ENCODE measurements at places on chromosomes 16 and 17.
A peak's percentile ranks its signal among the peaks of the same experiment; 100 is the strongest.

GRCh38 chr17:50279181-50279526 is 4.9 kb downstream of the TMEM92 start:
- DNase-seq: no peak

- peak; percentile 73 for DNase-seq
Observed at GRCh38 chr16:46743232-46743719, 4.9 kb downstream of the MYLK3 start.

DNA sequence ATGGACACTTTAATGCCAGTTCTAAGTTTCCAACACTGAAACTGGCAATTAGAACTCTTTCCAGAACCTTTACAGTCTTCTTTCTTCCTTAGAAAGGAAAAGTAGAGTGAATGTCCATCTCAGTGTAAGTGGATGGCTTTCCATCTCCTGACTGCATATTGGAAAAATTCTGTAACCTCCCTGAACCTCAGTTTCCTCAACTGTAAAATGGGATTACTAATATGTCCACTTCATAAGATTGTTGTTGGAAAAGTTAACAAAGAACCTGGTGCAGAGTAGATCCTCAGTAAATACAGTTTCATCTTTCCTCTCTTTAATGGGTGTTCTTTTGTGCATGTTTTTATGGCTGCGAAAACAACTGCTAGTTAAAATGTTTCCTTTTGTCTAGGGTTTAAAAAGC is 2.6 kb downstream of the TMEM98 start:
- DNase-seq: no peak

DNA sequence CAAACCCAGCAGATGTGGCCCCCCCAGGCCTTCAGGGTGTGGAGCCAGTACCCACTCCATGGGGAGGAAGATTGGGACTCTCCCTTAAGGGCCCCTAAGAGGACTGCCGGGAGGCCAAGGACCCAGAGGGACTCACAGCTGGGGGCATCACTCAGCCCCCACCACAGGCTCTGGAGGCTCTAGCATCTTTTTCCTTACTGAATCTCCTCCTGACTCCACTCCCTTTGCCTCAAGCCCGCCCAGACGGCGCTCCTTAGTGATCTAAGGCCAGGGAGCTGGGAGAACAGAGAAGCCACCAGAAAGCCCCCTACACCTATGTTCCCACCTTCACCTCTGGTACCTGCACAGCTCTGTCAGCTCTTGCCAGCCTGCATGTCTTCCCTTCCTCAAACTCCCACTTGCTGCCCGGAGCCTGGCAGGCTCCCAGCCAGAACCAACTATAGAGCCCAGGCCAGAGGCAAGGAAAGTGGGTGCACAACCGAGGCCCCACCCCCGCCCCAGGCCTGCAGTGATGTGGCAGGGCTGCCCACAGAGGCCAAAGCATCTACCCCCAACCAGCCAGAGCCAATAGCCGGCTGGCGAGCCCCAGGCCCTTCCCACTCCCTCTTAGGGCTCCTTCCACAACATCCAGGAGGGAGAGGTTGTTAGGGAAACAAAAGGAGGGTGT is 22.3 kb upstream of the MPO start:
- peak; percentile 37 for DNase-seq

DNA sequence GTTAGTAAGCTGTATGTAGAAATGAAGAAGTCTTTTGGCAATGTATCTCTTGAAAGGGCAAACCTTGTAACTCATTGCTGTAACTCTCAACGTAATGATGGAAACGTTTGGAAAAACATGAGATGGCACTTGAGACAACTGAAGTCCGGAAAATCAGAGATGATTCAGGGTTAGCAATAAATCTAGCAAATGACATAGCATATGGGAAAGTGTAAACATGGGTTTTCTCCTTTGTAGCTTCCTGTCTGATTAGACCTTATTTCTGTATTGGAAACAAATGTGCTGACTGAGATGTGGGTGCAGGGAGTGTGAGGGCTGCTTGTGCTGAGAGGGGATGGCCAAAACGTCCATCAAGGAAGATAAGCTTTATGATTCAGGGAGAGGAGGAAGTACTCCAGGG is 110.7 kb upstream of the FAM20A start:
- no peak for DNase-seq

GRCh38 chr16:72430121-72430520 is 258.2 kb upstream of the PMFBP1 start:
- DNase-seq: no peak

GRCh38 chr17:78618264-78619066 is 41.3 kb upstream of the DNAH17 start:
- no peak for DNase-seq

DNA sequence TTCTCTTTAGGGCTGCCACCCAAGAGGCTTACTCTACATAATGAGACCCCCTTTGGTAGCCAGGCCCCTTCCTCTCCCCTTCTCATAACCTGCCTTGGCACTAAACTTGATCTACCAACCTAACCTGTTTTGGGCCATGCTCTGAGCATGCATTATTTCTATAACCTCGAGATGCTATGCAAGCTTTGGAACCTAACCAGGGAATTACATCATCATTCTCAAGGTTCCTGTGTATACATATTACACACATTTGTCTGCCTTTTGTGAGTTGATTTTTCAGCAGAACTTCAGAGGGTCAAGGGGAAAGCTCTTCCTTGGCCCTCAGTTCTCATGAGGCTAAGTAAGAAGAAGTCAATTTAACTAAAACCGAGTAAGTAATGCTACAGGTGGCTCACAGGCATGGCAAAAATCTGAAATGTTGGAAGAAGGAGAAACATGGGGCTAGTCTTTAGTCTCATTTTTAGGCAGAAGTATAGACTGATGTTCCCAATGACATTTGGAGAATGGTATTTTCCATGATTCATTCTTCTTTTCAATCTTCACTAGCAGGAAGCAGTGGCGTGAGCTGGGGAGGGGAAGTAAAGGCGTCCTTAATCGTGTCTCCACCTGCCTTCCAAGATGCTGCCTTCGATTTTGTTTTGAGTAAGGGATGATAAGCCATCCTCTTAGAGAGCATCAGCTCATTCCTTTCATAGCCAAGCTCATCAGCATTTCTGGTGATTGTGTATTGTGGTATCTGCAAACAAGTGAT is 308.4 kb downstream of the ABCC12 start:
- DNase-seq: no peak

GRCh38 chr16:53511403-53512280 is 8.6 kb upstream of the AKTIP start:
- no peak for DNase-seq

DNA sequence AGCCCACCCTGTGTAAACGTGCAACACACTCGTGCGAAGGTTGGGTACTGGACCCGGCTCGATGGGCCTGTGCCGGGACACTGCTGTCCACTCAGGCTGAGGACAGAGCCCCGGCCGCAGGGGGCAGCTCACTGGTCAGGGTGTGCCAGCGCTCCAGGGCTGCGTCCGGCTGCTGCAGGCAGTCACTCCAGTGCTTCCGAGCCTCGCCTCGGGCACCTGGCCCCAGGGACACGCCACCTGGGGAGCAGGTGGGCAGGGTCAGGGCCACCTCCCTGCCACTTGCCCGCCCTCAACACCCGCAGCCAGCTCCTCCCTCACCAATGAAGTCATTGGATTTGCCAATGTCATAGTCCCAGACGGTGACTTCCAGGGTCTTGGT is 4.7 kb downstream of the DOC2A start:
- no peak for DNase-seq

Data from NB4 (cell line).